Articular chondrocyte of knee joint (primary cell): ENCODE measurements at places on chromosomes 3 and 15. TPM values are rescaled to one million over a fixed set of nuclear protein-coding genes. Genes with fewer than 3 reads are reported as not detected.

The HTR3E gene
- total RNA-seq, result not detected in 2 replicates

The HES1 gene
- total RNA-seq, result 11.6 and 92.6 TPM in 2 replicates

The INKA1 gene
- 2.5 and 2.8 TPM in 2 replicates for total RNA-seq

The TNFAIP8L3 gene
- 3.0 and 5.9 TPM in 2 replicates for total RNA-seq

The EOMES gene
- total RNA-seq, result not detected in 2 replicates

The XCR1 gene
- total RNA-seq, result not detected in 2 replicates

The EFCC1 gene
- total RNA-seq, result under 0.01 TPM in 1 of 2 replicates, not detected in the other

The RAD51 gene
- total RNA-seq, result 2.4 and 4.8 TPM in 2 replicates

The KCNH8 gene
- not detected in 2 replicates for total RNA-seq

The GJD2 gene
- not detected in 2 replicates for total RNA-seq

The LRCH3 gene
- 62.5 and 64.9 TPM in 2 replicates for total RNA-seq

The LMOD3 gene
- 0.22 and 0.39 TPM in 2 replicates for total RNA-seq

The CYP1A2 gene
- total RNA-seq, result not detected in 2 replicates

The AMIGO3 gene
- 0.32 TPM in 1 of 2 replicates, not detected in the other for total RNA-seq

The CGNL1 gene
- 4.7 and 8.1 TPM in 2 replicates for total RNA-seq

The HACL1 gene
- total RNA-seq, result 29.9 and 31.2 TPM in 2 replicates

The CELSR3 gene
- 1.3 and 1.4 TPM in 2 replicates for total RNA-seq

The OCA2 gene
- not detected in 2 replicates for total RNA-seq

The TRPM7 gene
- total RNA-seq, result 131 and 139 TPM in 2 replicates

The OR4F6 gene
- not detected in 2 replicates for total RNA-seq

The SCG5 gene
- 2.1 and 5.3 TPM in 2 replicates for total RNA-seq

The TMEM158 gene
- total RNA-seq, result 0.65 and 0.86 TPM in 2 replicates

The NR2F2 gene
- total RNA-seq, result 1.7 and 3.3 TPM in 2 replicates

The BRK1 gene
- 130 and 134 TPM in 2 replicates for total RNA-seq

The BUB1B gene
- total RNA-seq, result 10.7 and 16.3 TPM in 2 replicates

The PLA2G4F gene
- not detected in 2 replicates for total RNA-seq
